ENCODE measurements at places on chromosomes 12 and 14. TPM values are rescaled to one million over a fixed set of nuclear protein-coding genes. Genes with fewer than 3 reads are reported as not detected.

Gene BATF
- 19.6 TPM for total RNA-seq

Gene CCDC85C
- total RNA-seq = 16.4 TPM

Gene BICDL1
- 12.0 TPM for total RNA-seq

Gene ADAMTS20
- not detected for total RNA-seq

Gene PPM1H
- total RNA-seq = 11.0 TPM

Gene ISCU
- total RNA-seq = 147 TPM

Gene DAAM1
- total RNA-seq = 49.4 TPM

Gene GYS2
- total RNA-seq = not detected

Gene ZCCHC8
- total RNA-seq = 18.1 TPM

Gene CMA1
- total RNA-seq = not detected

Gene PPFIA2
- total RNA-seq = 3.5 TPM

Gene HSPB8
- 64.1 TPM for total RNA-seq
